ENCODE measurements at places on chromosomes 12 and 14. TPM values are rescaled to one million over a fixed set of nuclear protein-coding genes. Genes with fewer than 3 reads are reported as not detected.

IKZF4 gene
- total RNA-seq = 2.1 TPM

- no peaks in the 10 kb centered on the region for H3K4me1 ChIP-seq
- DNase-seq = no peak
- H3K4me3 ChIP-seq = no peak overlapping the region
These were observed 381.7 kb upstream of the CCDC196 start for GRCh38 chr14:66104486-66104885.

SERPINA9 gene
- not detected for total RNA-seq

RAPGEF3 gene
- total RNA-seq = 1.2 TPM

CIDEB gene
- not detected for total RNA-seq
